ENCODE measurements at places on chromosomes 16 and 17.
A peak's percentile ranks its signal among the peaks of the same experiment; 100 is the strongest.

- no peak for DNase-seq
These were observed 195.2 kb downstream of the RGS9 start for GRCh38 chr17:65332375-65332774.

DNA sequence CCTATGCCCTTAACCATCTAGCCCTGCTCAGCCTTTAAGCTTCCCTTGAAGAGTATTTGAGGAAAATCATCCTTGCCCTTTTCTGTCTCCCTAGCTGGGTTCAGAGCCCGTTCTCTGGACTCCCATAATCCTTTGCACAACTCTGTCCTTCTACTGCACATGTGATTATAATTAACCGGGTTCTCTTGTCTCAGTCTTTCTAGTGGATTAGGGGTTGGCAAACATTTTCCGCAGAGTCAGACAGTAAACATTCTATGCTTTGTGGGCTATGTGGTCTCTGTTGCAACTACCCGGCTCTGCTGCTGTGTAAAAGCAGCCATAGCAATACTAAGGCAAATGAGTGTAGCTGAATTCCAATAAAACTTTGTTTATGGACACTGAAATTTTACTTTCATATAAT, 80.0 kb downstream of the CDRT15 start:
- DNase-seq = no peak

GRCh38 chr17:2023692-2024571, 1.2 kb downstream of the RTN4RL1 start:
- peak; percentile 73 for DNase-seq

GRCh38 chr17:73821665-73822064, 177.4 kb upstream of the SDK2 start:
- no peak for DNase-seq

- no peak for DNase-seq
These were observed 290.4 kb downstream of the HS3ST3A1 start for GRCh38 chr17:13311306-13311705.

Data from SK-N-DZ (cell line).